Smooth muscle cell of the umbilical artery (primary cell): ENCODE measurements at places on chromosomes 16 and 17. TPM values are rescaled to one million over a fixed set of nuclear protein-coding genes. Genes with fewer than 3 reads are reported as not detected.

The UBN1 gene
- total RNA-seq = 18.1 and 28.7 TPM in 2 replicates

The ITGAD gene
- not detected in 2 replicates for total RNA-seq

The ZG16B gene
- not detected in 2 replicates for total RNA-seq

The IRX3 gene
- 0.32 and 1.8 TPM in 2 replicates for total RNA-seq

The TBC1D3 gene
- total RNA-seq = not detected in 2 replicates

The WNK4 gene
- 1.5 and 5.3 TPM in 2 replicates for total RNA-seq

The KRT27 gene
- total RNA-seq = not detected in 2 replicates

The PPP1R27 gene
- 0.09 TPM in 1 of 2 replicates, not detected in the other for total RNA-seq

The CRHR1 gene
- total RNA-seq = not detected in 2 replicates

The ADAP2 gene
- total RNA-seq = 0.60 TPM in 1 of 2 replicates, not detected in the other

The CYGB gene
- total RNA-seq = 5.9 and 7.1 TPM in 2 replicates

The EVI2A gene
- total RNA-seq = 0.09 and 0.59 TPM in 2 replicates

The RPL13 gene
- 1,126 and 2,057 TPM in 2 replicates for total RNA-seq

The CDK3 gene
- total RNA-seq = 2.7 and 5.2 TPM in 2 replicates

The CEP131 gene
- 6.2 and 10.1 TPM in 2 replicates for total RNA-seq

The ATAD5 gene
- total RNA-seq = 0.89 and 3.0 TPM in 2 replicates

The MPV17L gene
- 0.23 and 0.89 TPM in 2 replicates for total RNA-seq

The PTGES3L gene
- 0.78 and 0.89 TPM in 2 replicates for total RNA-seq

The ZNF385C gene
- total RNA-seq = not detected in 2 replicates

The KRT28 gene
- total RNA-seq = not detected in 2 replicates

The TBC1D3H gene
- not detected in 2 replicates for total RNA-seq

The SLC7A6OS gene
- total RNA-seq = 12.5 and 14.6 TPM in 2 replicates

The FNDC8 gene
- not detected in 2 replicates for total RNA-seq

The KRTAP2-2 gene
- not detected in 2 replicates for total RNA-seq

The CPNE7 gene
- 14.8 and 27.5 TPM in 2 replicates for total RNA-seq

The IL17C gene
- 0.23 TPM in 1 of 2 replicates, not detected in the other for total RNA-seq

The CPHXL2 gene
- total RNA-seq = not detected in 2 replicates
